ENCODE measurements at places on chromosomes 12 and 14.

DNA sequence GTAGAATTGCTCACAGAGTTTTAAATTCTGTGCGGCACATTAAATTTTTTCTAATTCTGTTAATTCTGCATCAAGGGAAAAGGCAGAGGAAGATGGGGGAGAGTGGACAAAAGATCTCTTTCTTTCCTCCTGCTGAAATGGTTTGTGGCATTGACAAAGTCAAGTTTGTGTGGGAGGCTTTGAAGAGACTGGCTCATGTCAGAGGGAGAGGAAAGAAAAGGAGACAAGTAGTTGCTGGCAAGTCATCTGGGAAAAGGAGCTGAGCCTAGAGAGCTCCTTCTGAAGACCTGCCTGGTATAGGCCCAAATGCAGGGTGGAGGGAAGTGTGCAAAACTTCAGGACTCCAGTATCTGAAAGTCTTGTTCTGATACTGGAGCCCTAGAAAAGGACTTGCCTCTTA lies 36.3 kb downstream of the TTLL5 start:
- no peaks in the 10 kb centered on the region for H3K27me3 ChIP-seq
- no peak overlapping the region for H3K4me3 ChIP-seq
- H3K36me3 ChIP-seq, result peaks cover 41% of the 10 kb centered on the region
- H3K27ac ChIP-seq, result no peak overlapping the region
- H3K4me1 ChIP-seq, result no peaks in the 10 kb centered on the region

DNA sequence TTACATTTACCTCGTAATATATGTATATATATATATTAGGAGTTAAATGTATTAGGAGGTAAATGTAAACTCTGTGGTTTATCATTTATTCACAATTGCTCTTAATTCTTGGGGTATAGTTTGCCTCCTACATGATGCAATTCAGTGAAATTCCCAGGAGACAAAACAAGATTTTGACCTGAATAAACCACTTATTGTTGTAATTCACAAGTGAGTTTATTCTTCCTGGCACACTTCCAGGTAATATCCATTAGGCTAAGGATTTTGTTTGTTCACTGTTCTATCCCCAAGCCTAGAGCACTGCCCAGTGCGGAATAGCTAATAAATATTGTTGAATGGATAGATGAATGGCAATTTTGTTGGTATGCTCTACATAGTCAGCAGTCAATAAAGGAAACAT lies 3.0 kb downstream of the SMIM10L1 start:
- H3K27ac ChIP-seq, result no peak overlapping the region
- peaks cover 60% of the 10 kb centered on the region for H3K36me3 ChIP-seq
- H3K27me3 ChIP-seq, result no peaks in the 10 kb centered on the region
- DNase-seq, result no peak
- peaks cover 38% of the 10 kb centered on the region for H3K4me1 ChIP-seq
- no peak overlapping the region for H3K4me3 ChIP-seq

GRCh38 chr14:69398818-69399210 lies 322 bp downstream of the SLC39A9 start:
- peaks cover 58% of the 10 kb centered on the region for H3K36me3 ChIP-seq
- H3K4me1 ChIP-seq, result peaks cover 48% of the 10 kb centered on the region
- H3K27ac ChIP-seq, result peak overlapping the region; percentile 99
- no peak for DNase-seq
- H3K27me3 ChIP-seq, result no peaks in the 10 kb centered on the region
- peak overlapping the region; percentile 97 for H3K4me3 ChIP-seq

DNA sequence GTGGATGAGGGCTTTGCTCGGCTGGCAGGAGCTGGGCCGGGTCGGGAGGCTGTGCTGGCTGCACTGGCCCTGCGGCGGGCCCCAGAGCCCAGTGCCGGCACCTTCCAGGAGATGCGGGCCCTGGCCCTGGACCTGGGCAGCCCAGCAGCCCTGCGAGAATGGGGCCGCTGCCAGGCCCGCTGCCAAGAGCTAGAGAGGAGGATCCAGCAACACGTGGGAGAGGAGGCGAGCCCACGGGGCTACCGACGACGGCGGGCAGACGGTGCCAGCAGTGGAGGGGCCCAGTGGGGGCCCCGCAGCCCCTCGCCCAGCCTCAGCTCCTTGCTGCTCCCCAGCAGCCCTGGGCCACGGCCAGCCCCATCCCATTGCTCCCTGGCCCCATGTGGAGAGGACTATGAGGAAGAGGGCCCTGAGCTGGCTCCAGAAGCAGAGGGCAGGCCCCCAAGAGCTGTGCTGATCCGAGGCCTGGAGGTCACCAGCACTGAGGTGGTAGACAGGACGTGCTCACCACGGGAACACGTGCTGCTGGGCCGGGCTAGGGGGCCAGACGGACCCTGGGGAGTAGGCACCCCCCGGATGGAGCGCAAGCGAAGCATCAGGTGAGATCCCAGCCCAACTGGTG lies 11.5 kb downstream of the ARHGEF40 start:
- no peak for DNase-seq
- no peaks in the 10 kb centered on the region for H3K36me3 ChIP-seq
- peaks cover 4% of the 10 kb centered on the region for H3K27me3 ChIP-seq

- H3K27me3 ChIP-seq, result peaks cover 4% of the 10 kb centered on the region
- no peak overlapping the region for H3K4me3 ChIP-seq
- DNase-seq, result no peak
- no peaks in the 10 kb centered on the region for H3K36me3 ChIP-seq
- H3K4me1 ChIP-seq, result no peaks in the 10 kb centered on the region
Observed at GRCh38 chr12:79765157-79765556, 74.4 kb upstream of the PAWR start.

- peaks cover 3% of the 10 kb centered on the region for H3K27me3 ChIP-seq
- H3K4me1 ChIP-seq, result no peaks in the 10 kb centered on the region
- no peak overlapping the region for H3K4me3 ChIP-seq
- DNase-seq, result no peak
- H3K36me3 ChIP-seq, result no peaks in the 10 kb centered on the region
Observed at GRCh38 chr12:98317939-98318899, 197.2 kb upstream of the TMPO start.
